ENCODE measurements at places on chromosomes 16 and 17. TPM values are rescaled to one million over a fixed set of nuclear protein-coding genes. Genes with fewer than 3 reads are reported as not detected.

SLC52A1 gene
- not detected for total RNA-seq

WNT9B gene
- 0.66 TPM for total RNA-seq

GRCh38 chr17:60905709-60906108 lies 228.1 kb downstream of the BCAS3 start:
- H3K27ac ChIP-seq: no peak overlapping the region
- no peak overlapping the region for H3K4me3 ChIP-seq
- no peak for DNase-seq

HOXB6 gene
- total RNA-seq: 3.2 TPM

- no peaks in the 10 kb centered on the region for H3K27me3 ChIP-seq
- no peak for DNase-seq
- H3K27ac ChIP-seq: peak overlapping the region; percentile 88
- peaks cover 39% of the 10 kb centered on the region for H3K36me3 ChIP-seq
- peak overlapping the region; percentile 96 for H3K4me3 ChIP-seq
- peaks cover 70% of the 10 kb centered on the region for H3K4me1 ChIP-seq
Measured at GRCh38 chr17:43019418-43019817, 2.8 kb downstream of the VAT1 start.

EPX gene
- not detected for total RNA-seq

DNA sequence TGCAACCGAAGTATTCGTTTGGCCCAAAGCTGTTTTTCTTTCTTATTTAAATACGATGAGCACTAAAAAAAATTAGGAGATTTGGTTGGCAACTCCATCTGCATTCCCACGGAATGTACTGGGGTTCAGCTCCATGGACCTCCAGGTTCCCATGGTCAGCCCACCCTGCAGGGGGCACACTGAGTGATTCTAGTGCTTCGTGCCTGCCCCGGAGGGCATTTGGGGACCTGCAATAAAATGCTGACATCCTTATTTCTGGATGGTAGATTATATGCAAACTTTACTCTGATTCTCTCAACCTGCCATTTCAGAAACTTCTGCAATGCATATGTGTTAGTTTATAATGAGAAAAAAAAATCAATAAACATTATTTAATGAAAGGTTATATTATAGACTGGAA lies 339.4 kb downstream of the XYLT1 start:
- no peaks in the 10 kb centered on the region for H3K27me3 ChIP-seq
- H3K4me1 ChIP-seq: no peaks in the 10 kb centered on the region
- no peak overlapping the region for H3K4me3 ChIP-seq
- no peak for DNase-seq

All from esophagus muscularis mucosa (tissue), 4 donors.